Thyroid gland (tissue), 4 donors: ENCODE measurements at places on chromosomes 7 and 10.

GRCh38 chr7:16223963-16224707 lies 197.2 kb downstream of the CRPPA start:
- no peak for DNase-seq

DNA sequence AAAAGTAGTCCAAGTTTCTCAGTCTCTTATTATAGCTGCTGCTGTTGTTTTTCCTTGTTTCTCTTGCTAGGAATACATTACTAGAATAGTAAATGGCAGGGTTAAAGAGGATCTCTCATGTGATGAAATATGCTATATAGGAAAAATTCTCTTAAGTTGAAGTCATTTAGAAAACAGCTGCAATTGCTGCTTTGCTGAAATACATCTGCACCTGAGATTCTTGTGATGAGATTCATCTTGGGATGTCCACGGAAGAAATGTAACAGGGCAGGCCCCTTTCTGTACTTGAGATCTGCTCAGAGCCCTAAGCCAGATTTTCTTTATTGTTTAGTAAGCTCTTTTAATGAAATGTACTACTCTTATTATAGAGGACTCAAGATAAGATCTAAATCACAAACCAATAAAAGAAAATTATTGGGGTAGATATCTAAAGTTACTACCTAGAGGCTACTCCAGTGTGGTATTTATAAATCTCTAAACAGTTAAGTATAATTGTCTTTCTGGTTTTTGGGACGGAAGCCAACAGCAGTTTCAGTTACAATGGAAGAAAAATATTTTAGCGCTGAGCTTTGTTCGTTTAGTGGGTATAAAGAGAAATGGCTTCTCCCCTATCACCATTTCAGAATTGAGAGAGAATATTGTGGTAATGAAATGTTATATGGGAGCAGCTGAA lies 701.5 kb downstream of the KCNMA1 start:
- no peak for DNase-seq

DNA sequence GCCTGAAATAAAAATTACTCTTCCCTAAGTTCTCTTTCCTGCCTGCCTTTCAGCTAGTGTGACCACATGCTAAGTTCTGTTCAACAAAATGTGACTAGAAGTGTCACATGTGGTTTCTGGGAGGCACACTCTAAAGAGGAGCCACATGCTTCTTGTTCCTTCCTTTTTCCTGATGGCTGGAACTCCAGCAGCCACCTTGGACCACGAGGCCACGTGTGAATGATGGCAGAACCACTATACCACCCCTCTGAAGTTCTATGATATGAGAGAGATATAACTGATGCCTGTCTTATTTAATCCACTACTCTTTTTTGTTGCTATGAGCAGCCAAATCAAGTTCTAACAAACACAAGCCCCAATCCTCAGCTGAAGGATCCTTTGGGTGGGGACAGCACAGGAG lies 8.1 kb downstream of the PODXL start:
- DNase-seq = no peak

DNA sequence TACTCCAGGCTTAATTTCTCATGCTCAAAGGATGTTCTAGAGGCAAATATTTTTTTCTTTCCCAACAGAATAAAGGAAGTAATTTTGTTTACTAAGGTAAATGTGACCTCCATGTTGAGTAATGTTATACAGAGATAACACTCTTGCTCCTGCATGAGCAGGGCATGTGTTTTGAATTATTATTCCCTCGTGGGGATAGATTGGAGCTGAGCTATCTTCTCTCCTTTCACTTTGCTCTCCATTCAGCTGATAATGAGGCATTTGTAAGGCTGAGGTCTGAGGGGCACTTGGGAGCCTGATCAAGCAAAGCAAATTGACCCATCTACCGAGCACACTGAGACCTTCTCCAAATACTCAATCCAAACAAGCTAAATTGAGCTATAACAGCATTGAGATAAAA lies 50.7 kb upstream of the GHITM start:
- DNase-seq = peak; percentile 56

DNA sequence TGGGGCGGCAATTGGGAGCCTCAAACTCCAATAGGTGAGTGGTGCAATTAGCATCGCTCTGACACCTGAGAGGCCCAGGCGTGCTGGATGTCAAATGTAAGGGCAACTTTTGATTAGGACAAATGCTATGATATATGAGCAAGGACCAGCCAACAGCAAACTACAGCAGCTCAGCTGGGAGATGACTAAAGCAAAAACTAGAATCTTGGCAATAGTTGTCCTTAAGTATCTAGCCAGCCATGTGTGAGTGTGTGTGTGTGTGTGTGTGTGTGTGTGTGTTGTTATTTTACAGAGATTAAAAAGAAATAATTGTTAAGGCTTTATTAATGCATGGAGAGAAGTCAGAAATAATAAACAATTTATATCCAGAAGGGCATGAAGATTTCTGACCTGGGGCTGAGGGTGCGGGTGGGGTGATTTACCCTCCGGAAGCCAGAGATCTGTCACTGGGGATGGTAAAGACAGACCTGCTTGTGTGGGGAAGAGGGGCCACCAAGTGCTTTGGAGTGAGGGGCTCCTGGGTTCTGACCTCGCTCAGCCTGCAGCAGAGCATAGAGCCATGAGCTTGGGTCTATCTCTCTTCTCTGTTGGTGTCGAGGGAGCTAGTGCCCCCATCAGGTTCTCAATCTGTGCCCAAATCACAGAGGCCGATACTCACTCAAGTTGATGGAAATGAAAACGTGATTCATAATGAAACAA lies 77.3 kb downstream of the EMX2 start:
- DNase-seq = no peak

DNA sequence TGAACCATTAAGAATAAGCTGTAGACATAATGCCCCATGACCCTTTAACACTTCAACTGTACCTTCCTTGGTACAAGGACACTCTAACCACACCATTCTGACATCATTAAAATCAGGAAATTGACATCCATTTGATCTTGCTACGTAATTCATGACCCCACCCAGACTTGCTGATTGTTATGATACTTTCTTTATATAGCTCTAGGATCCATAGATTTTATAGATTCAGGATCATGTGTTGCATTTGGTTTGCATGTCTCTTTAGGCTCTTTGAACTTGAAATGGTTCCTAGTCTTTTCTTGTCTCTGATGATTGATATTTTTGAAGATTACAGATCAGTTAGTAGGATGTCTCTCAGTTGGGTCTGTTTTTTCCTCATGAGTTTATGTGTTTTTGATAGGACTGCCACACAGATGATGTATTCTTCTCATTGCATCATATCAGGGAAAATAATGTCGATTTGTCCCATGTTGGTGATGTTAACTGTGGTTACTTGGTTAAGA lies 13.5 kb downstream of the CCM2 start:
- DNase-seq = no peak

- DNase-seq = no peak
Measured at GRCh38 chr10:26507441-26507840, 69.3 kb downstream of the APBB1IP start.

DNA sequence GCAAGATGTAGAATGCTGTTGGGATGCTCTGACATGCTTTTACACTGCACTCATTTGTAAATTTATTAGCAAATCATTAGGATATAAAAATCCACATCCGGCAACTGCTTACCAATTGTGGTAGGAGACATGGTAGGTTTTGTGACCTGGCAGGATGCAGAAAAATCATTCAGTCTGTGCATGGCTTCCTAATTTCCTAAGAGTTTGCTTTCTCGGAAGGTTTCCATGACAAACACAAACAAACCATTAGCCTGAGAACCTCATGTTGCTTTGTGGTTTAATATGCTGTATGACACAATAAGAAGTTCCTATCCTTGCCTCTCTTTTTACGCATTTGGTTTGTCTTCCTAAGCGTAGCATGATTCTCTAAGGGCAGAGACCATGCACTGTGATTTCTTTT lies 14.7 kb upstream of the LMBR1 start:
- DNase-seq = no peak

DNA sequence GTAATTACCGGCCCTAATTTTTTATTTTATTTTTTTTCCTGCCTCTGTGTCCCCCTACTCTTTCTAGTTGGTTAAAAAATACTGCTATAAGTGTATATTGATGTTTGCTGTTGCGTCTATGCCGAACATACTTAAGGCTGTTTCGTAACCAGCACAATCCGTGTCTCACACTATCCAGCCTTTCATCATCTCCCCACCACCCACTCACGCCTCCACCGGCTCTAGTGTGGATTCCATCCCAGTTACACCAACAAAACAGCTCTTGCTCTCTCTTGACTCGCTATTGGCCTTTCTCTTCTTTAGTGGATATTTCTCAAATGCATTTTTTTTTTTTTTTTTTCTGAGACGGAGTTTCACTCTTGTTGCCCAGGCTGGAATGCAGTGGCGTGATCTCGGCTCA lies 70.1 kb upstream of the CAMK1D start:
- DNase-seq = no peak

- DNase-seq = peak; percentile 88
Measured at GRCh38 chr10:125538947-125539731, 143.8 kb downstream of the TEX36 start.

DNA sequence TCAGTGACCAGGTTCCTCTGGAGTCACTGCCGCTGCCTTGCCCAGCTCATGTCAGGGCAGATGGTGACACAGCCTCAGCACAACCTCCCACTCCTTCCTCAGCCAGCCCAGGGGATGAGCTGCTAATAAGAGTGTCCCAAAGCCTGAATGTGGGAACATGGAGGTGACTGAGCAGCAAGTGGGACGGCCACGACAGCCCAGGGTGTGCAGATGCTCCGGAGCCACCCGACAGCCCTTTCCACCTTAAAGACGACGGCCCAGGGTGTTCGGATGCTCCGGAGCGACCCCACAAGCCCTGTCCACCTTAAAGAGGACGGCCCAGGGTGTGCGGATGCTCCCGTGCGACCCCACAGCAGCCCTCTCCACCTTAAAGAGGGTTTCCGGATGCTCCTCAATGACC lies 89.2 kb downstream of the DIP2C start:
- DNase-seq = no peak

GRCh38 chr7:143199040-143199439 lies 15.8 kb downstream of the TAS2R39 start:
- DNase-seq = no peak

- DNase-seq = no peak
Measured at GRCh38 chr7:34756025-34756437, 98.0 kb downstream of the NPSR1 start.

- DNase-seq = no peak
Measured at GRCh38 chr7:155292680-155293226, 4.9 kb upstream of the INSIG1 start.

DNA sequence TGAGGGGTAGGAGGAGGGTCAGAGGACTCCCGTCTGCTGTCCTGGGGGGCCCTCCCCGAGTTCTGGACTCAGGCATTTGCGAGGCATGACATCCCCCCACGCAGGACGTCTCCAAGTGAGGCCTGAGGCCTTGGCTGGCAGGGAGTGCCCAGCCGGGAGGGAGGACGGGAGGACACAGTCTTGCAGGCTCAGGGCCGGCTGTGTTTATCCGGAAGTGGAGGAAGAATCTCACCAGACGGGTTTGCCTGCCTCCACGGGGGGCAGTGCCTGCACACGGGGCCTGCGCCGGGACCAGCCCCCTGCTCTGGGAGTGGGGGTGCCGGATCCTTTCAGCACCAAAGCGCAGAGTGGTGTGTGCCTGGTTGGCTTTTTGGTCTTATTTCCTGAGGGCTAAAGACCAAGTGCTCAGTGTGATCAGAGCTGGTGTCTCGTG lies 10.9 kb downstream of the PWWP2B start:
- peak; percentile 97 for DNase-seq

DNA sequence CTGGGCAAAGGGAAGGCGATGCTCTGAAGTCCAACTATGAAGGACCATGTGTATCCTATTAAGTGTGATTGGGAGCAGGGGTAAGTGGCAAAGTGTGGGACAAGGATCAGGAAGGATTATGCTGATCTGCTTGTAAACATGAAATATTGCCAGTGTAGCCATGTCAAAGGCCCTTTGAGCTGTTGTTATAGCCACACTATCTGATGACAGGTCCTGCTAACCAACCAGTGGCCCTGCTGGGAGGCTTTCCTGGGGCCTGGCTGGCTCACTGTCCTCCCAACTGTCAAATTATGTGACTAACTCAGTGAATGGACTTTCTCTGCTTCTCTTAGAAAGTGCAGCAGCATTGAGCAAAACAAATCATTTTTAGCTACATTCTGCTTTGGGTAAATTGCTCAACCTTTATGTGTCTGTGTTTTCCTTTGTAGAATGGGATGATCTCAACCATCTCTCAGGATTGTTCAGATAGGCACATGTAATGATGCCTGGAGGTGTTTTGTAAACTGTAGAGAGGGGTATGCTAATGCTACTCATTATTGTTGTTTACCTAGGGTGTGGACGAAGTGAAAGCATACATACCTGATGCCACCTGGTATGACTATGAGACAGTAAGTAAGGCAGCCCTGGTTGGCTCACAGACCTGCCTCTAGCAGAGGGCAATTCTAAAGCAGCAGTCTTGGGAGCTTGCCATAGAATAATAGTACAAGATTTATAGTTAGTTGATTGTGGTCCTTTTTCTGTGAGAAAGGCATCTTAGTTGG lies 47.4 kb downstream of the MGAM2 start:
- DNase-seq = no peak

- no peak for DNase-seq
Measured at GRCh38 chr7:11298220-11298619, 324.5 kb downstream of the PHF14 start.

GRCh38 chr7:17186745-17187530 lies 111.5 kb upstream of the AHR start:
- DNase-seq = no peak

DNA sequence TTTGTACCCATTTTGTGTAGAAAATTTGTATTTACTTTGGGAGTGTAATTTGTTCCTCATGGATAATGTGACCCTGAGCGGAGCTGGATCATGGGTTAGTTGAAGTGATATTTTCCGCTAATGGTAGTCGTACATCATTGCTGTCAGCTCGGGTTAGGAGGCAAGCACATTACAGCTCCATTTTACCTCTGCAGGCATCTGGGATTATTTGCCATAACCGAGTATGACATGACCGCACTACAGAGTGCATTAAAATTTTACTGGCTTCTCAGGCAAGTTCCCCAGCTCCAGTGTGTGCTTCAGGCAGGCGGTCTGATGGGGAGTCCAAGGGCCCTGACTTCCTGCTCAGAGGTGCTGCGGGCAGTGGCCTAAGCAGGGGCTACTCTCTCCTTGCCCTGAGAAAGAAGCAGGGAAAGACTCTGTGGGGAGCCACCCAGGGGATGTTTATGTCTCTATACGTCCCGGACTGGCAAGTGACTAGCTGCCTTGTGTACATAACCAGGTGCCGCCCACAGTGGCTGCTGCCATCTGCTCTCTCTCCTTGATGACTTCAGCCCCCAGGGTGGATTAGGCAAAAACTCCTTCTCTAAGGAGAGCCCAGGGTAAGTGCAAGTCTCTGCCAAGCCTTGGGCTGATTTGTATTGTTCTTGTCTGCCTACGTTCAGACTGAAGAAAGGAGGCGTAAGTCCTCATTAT lies 685.3 kb upstream of the GALNT17 start:
- no peak for DNase-seq

DNA sequence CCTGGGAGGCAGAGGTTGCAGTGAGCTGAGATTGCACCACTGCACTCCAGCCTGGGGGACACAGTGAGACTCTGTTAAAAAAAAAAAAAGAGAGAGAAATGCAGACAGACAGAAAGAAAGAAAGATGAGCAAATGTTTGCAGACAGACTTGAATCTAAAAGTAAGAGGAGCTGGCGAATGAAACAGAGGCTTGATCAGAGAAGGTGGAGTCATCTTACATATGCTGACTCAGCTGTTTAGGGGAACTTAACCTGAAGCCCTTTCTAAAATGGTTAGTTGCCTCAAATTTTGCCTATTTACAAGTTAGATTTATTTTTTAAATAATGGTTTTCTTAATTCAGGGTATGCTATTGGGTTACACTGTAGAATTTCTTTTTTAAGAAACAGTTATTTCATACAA lies 5.4 kb downstream of the FAM171A1 start:
- no peak for DNase-seq
